Stimulated activated CD8-positive, alpha-beta memory T cell treated with anti-CD3 and anti-CD28 coated beads, Interleukin-7, amount 100 ng/mL, for 1 hour (primary cell): ENCODE measurements at places on chromosomes 7 and 10.

DNA sequence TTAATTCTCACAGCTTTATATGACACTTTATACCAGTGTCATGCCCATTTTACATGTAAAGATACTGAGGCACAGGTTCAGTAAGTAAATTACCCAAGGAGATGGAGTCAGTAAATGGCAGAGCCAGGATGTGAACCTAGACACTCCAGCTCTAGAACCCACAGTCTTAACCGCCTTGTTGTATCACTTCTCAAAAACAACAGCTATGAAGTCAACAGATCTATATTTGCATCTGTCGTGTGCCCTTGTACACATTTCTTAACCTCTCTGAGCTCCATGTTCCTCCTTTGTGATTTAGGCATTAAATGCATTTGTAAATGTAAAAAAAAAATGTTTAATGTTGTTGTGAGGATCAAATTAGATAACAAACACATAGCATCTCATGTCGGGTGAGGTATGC lies 716.2 kb downstream of the SUGCT start:
- DNase-seq, result no peak

DNA sequence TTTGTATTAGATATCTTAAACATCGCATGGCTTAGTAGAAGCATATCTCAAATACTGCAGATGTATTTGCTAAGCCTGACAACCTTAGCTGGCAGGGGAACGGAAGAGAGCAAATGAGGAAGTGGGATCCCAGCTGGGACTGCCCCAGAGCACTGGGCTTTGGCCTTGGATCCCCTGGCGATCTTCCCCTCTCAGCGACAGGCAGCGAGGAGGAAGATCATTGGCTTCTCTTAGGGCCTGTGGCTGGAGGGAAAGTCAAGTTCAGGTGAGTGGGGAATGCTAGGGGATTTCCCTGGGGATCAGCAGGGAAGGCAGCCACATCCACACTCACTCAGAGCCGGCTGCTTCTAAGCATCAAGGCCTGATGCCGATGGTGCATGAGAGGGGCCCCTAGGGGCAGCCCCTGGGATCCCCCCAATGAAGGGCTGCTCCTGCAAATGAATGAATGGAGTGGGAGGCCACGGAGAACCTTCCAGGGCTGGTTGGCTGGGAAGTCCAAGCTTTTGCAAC lies 42.0 kb downstream of the LYZL2 start:
- DNase-seq, result no peak

- DNase-seq, result no peak
These were observed 87.5 kb downstream of the VOPP1 start for GRCh38 chr7:55484834-55485233.

- no peak for DNase-seq
These were observed 167.2 kb downstream of the FRMD4A start for GRCh38 chr10:14163377-14164086.

GRCh38 chr10:452512-453426 lies 236.7 kb downstream of the DIP2C start:
- DNase-seq, result no peak

- DNase-seq, result no peak
These were observed 259.5 kb upstream of the NPY start for GRCh38 chr7:24024276-24025068.
